ENCODE measurements at places on chromosomes 12 and 14. TPM values are rescaled to one million over a fixed set of nuclear protein-coding genes. Genes with fewer than 3 reads are reported as not detected.
A peak's percentile ranks its signal among the peaks of the same experiment; 100 is the strongest.

- DNase-seq, result no peak
Measured at GRCh38 chr12:122517877-122518276, 8.9 kb downstream of the RSRC2 start.

- no peak for DNase-seq
Measured at GRCh38 chr12:27971121-27971489, 1.4 kb downstream of the PTHLH start.

DNA sequence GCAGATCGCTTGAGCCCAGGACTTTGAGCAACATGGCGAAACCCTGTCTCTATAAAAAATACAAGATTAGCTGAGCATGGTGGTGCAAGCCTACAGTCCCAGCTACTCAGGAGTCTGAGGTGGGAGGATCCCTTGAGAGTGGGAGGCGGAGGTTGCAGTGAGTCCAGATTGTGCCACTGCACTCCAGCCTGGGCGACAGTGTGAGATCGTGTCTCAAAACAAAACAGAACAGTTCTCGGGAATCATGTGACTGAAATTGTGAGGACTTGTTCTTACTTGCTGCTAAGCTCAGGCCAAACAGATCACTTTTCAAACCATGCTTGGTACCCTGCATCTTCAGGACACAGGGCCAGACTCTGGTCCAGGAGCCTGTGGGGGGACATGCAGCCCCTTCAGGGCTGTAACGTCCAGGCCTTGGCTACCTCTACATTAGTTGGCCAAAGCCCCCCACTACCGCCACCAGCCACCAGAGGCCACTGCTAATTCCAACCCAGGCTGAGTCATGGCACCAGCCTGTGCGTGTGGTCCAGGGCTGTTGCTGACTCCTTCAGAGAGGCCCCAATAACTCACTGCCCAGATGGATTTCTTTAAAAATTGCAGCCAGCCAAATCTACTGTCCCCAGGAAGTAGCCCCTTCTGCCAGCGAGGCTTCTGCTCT lies 33.4 kb upstream of the SYNDIG1L start:
- peak; percentile 37 for DNase-seq

DNA sequence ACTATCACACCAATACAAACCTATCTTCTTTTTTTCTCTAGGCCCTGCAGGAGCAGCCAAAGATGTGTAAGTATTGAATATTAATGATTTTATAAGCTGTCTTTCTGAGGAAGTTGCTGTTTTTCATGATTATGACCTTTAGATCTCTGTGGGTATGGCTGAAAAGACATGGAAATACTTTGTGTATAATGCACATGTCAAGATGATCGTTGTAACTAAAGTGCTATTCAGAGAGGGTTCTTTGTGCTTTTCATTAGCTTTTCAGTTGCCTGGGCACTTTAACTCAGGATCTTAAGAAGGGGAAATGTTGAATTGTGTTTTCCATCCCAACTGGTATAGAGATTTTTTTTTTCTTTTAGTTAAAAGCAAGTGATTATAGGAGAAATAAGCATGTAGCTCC lies 18.1 kb downstream of the C12orf75 start:
- DNase-seq, result no peak

DNA sequence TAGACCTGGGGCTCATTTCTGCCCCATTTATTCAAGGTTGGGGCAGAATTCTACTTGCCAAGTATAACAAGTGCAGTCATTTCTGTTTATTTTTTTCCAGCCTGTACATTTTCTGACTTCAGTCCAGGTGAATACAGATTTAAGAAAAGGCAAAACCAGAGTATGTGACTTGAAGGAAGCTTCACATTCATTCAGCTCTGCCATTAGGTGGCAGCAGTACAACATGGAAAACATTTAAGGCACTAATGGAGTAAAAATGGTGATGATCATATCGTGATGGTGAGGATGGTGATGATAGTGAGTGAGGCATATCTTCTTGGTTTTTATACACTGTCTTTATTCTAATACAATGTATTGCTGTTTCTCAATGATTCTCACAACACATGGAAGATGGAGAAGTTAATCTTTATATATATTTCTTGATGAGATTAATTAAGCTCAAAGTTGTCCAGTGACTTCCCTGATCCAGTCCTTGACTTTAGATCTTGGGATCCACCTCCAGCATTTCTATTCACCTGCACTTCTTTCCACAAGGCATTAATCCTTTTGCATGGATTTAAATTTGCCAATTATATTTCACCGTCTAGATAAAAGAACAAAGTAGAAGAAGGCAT lies 176.7 kb upstream of the SEL1L start:
- no peak for DNase-seq

GRCh38 chr14:36503771-36504741 lies 16.0 kb downstream of the NKX2-1 start:
- DNase-seq, result no peak

DNA sequence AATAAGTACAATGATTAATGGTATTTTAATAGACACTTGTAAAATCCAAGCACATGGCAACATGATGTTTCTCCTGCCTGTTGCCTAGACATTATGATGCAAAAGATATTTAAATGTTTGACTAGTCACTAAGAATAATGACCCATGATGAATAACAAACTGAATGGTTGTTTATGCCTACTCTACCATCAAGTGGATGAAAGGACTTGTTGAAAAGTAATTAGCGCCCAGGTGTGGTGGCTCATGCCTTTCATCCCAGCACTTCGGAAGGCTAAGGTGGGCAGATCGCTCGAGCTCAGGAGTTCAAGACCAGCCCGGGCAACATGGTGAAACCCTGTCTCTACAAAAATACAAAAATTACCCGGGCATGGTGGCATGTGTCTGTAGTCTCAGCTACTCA lies 30.7 kb downstream of the KIF21A start:
- no peak for DNase-seq

DNA sequence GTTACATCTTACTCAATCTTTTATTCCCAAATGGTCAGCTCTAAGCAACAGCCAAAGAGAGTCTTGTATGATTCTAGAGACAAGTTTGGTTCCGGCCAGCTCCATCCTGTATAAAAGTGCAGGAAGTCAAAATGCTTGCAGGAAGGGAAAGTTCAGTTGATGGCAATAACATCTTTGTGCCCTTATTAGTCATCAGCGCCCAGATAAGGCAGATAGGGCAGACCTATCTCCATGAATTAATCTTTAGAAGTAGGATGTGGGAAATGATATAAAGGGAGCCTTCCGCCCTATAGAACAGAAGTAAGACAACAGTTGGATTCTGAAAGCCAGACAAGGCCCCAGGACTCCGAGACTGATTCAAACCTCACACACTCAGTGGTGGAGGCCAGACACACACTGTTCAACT lies 6.4 kb downstream of the GNS start:
- DNase-seq, result no peak

- no peak for DNase-seq
Measured at GRCh38 chr12:53591301-53592206, 34.6 kb downstream of the ATF7 start.

DNA sequence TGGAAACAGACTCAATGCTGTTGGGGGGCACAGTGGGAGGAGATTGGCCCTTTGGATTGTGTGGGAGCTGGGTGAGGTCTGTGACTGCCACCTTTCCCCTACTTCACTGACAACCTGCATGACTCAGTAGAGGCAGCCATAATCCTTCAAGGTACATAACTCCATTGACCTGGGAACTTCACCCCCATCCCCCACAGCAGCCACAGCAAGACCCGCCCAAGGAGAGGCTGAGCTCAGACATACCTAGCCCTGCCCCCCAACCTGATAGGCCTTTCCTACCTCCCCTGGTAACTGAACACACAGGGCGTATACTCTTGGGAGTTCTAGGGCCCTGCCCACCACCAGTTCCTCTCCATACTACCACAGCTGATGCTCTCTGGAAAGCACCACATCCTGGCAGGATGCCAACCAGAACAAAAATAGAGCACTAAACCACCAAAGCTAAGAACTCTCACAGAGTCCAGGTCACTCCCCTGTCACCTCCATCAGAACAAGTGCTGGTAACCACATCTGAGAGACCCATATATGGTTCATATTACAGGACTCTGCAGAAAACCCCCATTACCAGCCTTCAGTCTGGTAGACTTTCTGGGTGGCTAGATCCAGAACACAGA lies 703.9 kb downstream of the FSCB start:
- no peak for DNase-seq

GRCh38 chr12:40063414-40063813 lies 42.5 kb downstream of the SLC2A13 start:
- DNase-seq, result no peak

DNA sequence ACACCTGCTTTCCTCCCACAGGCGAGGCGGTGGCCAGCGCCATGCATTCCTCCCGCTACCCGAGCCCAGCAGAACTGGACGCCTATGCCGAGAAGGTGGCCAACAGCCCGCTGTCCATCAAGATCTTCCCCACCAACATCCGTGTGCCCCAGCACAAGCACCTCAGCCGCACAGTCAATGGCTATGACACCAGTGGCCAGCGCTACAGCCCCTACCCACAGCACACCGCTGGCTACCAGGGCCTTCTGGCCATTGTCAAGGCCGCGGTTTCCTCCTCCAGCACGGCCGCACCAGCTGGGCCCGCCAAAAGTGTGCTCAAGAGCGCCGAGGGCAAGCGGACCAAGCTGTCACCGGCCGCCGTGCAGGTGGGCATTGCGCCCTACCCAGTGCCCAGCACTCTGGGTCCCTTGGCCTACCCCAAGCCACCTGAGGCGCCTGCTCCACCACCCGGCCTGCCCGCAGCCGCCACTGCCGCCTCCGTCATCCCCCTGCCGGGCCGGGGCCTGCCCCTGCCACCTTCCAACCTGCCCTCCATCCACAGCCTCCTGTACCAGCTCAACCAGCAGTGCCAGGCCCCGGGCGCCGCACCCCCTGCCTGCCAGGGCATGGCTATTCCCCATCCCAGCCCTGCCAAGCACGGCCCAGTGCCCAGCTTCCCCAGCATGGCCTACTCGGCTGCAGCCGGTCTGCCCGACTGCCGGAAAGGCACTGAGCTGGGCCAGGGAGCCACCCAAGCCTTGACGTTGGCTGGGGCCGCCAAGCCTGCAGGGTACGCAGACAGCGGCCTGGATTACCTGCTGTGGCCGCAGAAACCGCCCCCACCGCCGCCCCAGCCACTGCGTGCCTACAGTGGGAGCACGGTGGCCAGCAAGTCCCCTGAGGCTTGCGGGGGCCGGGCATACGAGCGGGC lies 54.6 kb downstream of the FAM222A start:
- peak; percentile 20 for DNase-seq

- DNase-seq, result no peak
Measured at GRCh38 chr12:81300454-81300853, 222.6 kb downstream of the ACSS3 start.

DNA sequence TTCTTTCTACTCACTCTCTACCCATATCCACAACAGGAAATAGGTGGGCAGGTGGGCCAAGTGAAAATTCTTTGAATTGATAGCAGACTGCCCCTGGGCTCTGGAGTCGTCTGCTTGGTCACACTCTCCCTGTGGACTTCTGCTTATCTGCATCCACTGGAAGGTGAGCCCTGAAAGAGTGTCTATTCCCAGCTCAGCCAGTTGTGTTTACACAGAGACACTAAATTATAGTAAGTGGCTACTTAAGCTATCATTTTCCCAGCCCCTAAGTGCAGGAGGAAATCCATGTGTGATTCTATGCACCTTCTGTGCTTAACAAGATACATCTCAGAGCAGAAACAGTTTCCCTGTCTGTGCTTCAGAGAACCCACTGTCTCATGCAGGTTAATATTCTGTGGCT lies 338.4 kb downstream of the FUT8 start:
- DNase-seq, result no peak

GRCh38 chr12:124425667-124426066 lies 130.8 kb downstream of the RFLNA start:
- DNase-seq, result no peak

DNA sequence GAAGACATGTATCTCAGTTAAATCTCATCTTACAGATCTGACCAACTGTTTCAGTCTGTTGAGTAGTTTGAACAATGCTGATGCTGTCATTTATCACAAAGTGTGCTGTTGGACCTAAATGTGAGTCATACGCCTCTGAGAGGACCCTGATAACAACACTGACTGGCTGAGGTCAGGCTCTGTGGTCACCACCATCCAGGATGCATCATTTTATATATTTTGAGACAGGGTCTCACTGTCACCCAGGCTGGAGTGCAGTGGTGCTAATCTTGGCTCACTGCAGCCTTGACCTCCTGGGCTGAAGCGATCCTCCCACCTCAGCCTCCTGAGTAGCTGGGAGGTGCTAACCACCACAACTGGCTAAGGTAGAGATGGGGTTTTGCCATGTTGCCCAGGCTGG lies 181.0 kb upstream of the RGS6 start:
- no peak for DNase-seq

DNA sequence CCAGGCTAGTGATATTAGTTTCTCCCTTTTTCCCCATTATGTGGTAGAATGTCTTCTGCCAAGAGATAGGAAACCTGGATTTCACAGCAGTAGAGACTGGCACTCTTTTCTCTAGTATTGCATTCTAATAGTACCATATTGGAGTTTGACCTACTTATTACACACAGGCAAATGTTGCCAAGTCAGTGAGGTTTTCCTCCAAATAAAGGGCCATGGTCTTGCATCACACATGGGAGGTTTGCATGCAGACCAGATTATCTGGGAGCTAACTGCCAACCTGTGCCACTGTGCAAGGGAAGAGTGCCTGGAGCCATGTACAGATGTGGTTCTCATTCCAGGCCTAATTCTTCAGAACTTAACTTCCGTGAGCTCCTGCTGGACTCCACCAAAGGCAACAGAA lies 113.3 kb downstream of the ANO6 start:
- no peak for DNase-seq

The A2ML1 gene
- not detected for total RNA-seq

The GLIPR1L1 gene
- total RNA-seq, result not detected

The RAB35 gene
- total RNA-seq, result 60.2 TPM

The IFNG-AS1 gene
- total RNA-seq, result 5.2 TPM

The ALDH1L2 gene
- total RNA-seq, result 0.14 TPM

The DACT1 gene
- total RNA-seq, result 0.65 TPM

The ZNF385A gene
- 2.0 TPM for total RNA-seq

The EP400 gene
- 66.7 TPM for total RNA-seq

The CPM gene
- 1.6 TPM for total RNA-seq

The SLC2A13 gene
- 8.1 TPM for total RNA-seq

The LALBA gene
- total RNA-seq, result not detected

The ALG10 gene
- 22.3 TPM for total RNA-seq

The SLC15A5 gene
- total RNA-seq, result not detected
